ENCODE measurements at places on chromosomes 7 and 10.

GRCh38 chr7:42689626-42690025 lies 222.2 kb downstream of the C7orf25 start:
- no peak for DNase-seq

DNA sequence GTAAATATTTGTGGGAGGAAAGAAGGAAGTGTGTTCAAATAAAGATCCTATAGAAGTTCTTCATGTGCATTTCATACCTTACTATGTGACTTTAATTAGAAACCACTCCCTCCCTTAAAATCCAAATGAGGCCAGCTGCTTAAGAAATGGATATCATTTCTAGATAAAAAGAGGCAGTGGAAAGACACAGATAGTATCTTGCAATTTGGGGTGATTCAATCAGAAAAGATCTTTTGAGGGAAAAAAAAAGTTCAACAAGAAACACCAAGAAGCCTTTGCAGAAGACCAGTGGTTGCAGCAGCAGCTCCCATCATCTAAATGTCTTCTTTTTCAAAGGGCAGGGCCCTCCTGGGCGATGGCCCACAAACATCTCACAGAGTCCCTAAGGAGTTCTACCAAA lies 200.1 kb downstream of the LRRN3 start:
- no peak for DNase-seq

DNA sequence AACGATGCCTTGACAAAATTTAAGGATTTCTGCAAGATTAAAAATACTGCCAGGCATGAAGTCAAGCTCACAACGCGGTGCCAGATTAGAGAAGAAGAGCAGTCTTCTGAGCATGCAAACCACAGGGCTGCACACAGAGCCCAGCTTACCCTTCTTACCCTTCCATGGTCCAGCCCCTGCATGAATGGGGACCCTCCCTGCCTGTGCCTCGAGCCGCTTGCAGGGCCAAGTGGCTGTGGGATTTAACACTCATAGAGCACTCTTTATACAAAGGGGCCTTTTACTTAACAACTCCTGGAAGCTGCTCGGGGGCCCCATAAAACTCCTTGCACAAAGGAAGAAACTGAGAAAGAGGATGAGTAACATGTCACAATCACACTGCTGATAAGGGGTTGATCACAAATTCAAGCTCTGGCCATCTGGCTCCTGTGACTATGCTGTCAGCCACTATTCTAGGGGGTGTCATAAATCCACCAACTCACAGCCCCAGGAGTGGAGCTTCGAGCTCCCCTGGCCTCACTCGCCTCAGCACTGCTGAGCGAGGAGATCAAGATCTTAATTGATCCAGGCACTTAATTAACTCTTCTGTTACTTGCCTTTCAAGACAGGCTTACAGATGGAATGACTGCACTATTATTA lies 514.8 kb downstream of the TNS3 start:
- no peak for DNase-seq

DNA sequence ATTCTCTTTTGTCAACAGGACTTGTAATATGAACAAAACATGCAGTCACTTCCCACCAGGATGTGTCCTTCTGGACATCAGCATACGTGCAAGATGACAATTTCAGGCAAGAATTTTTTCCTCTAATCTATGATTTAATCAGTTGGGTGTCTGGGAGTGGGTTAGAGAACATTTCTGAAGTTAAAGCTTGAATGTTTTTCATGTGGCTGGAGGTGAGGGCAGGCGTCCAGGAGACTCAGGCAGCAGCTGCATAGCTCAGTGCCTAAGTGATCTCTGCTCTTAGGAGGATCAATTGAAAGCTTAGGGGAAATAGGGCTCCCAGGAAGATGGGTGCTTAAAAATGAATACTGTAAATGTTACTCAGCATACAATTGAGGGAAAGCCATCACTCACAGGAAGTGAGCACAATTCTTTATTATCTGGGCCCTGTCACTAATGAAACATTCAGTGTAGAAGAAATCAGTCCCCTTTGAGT lies 457.6 kb upstream of the KLF6 start:
- no peak for DNase-seq

DNA sequence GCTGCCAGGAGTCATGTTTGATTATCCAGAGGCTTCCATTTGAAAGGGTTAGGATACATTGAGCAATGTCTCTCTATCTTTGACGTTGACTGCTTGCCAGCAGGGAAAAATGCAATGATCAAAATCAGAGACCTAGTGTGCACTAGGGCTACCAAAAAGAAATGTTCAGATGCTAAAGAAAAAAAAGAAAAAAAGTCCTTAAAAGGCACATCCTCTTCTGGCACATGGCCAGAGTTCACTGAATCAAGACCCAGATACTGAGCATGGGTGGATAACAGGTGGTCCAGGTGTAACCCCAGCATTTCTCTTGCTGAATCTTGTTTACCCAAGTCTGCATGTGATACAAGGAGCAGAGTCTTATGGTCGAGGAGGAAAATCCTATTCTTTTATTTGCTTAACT lies 899.3 kb downstream of the SORCS3 start:
- DNase-seq: no peak

DNA sequence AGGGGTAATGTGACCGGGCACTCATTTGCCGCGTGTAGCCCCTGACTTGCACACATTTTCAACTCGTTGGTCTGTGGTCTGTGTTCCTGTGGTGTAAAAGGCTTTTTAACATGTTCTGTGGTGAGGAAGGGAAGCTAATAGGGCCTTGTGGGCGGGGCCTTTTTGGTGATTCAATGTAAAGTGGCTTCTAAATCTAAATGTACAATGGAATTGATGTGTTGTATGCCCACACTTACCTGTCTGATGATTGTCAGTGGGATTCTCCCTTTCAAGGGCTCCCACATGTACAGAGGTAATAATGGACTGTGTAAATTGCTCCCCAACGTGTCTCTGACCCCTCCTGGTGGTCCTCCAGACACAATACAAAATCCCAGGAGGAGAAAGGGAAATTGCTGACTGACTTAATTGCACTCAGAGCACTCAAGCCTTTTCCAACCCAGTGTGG lies 43.1 kb upstream of the GATAD1 start:
- DNase-seq: peak; percentile 8

DNA sequence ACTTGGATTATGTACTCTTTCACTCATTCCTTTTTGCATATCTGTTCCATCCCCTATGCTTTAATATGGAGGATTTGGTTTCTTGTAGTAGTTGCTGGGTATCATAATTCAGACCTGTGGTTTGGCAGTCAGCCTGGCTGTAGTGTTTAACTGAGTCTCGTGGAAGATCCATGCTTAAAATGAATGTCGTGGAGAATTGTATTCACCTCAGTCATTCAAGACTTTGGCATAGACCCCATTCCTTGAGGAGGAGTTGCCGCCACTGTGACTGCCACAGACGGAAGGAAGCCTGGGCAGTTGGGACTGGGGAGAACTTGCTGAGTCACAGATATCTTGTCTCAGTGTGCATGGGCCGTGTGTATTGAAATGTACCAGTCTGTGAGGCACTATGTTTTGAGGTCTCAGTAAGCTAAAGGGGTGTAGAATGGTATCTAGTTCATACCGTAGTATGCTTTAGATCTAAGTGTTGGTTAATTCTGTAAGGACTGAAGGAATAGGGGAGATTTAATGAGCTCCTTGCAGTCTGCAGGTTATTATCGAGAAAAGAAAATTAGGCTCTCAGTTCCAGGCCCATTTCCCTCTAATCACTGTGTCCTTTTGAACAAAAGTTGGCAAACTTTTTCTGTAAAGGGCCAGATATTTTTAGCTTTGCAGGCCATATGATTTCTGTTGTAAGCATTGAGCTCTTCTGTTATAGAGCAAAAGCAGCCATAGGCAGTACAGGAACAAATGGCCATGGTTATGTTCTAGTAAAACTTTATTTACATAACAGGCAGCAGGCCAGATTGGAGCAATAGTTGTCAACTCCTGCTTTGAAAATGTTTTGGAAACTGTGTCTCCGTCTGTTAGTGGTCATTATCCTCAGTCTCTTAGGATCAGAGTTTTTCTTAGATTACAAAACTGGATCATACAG lies 76.8 kb downstream of the TPST1 start:
- no peak for DNase-seq

- no peak for DNase-seq
These were observed 587 bp downstream of the HOXA10 start for GRCh38 chr7:27173511-27173955.

DNA sequence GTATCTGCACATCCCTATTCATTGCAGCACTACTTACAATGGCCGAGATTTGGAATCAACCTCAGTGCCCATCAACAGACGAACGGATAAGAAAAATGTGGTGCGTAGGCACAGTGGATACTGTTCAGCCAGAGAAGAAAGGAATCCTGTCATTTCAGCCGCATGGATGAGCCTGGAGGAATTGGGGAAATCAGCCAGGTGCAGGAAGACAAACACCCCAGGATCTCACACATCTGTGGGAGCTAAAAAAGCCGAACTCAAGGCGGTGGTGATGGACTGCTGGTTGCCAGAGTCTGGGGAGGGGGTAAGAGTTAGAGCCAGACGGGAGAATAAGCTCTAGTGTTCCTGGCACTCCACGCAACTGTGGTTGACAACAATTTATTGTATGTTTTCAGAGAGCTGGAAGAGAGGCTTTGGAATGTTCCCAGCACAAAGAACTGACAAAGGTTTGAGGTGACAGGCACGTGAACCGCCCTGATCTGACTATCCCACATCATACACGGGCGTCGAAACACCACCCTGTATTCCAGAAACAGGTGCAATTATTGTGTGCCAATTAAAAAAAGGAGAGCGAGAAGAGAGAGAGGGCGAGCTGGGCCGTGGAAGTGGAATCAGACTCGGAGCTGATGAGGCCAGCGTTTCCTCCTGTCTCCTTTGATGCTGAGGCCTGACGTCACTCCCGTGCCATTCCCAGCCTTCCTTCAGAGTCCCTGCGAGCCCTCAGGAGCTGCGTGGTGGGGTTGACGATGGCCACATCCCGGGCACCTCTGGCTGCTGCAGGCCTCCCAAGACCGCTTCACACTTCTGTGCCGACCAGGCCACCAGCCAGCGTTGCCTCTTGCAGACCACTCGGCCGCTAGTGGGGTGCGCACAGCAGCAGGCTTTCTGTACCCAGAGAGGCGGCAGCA lies 189.5 kb downstream of the DNAJB6 start:
- DNase-seq: no peak

DNA sequence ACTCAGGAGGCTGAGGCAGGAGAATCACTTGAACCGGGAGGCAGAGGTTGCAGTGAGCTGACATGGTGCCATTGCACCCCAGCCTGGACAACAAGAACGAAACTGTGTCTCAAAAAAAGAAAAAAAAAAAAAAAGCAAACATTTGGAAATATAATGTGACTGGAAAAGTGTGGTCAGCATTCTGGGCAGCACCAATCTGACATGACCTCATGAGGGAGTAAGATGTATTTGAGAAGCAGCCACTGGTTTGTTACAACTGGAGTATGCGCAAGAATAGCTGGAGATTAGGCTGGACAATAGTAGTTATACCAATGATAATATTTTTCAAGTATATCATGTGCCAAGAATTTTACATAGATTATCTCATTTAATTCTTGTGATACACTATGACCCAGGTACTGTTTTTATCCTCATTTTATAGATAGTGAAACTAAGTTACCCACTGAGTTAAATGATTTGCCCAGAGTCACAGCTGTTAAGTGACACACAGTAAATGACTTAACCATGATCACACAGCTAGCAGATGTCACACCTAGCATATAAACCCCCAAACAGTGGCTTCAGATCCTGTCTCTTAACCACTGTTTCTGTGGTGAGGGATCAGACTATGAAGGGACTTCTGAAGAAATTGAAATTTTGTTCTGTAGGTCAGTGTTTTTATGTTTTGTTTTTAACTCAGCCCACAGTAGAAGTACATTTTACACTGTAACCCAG lies 11.1 kb downstream of the MCU start:
- DNase-seq: no peak

- no peak for DNase-seq
These were observed 19.9 kb downstream of the ACTA2 start for GRCh38 chr10:88932539-88933256.

DNA sequence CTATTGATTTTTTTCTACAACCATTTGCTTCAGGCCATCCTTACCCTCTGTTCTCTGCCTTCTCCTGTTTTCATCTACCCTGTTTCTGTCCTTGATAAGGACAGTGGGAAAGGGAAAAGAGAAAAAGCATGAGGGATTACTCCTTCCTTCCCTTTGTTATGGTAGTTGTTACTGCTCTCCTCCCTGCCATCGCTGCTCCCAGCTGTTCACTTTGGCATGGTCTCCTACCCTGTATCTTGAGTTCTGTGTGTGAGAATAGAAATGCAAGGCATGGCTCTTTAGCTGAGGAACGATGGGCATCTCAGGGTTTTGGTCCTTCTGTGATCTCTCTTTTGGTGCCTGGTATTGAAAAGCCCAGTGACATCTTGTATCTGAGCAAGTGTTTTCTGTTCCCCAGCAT lies 6.4 kb downstream of the CCSER2 start:
- no peak for DNase-seq

DNA sequence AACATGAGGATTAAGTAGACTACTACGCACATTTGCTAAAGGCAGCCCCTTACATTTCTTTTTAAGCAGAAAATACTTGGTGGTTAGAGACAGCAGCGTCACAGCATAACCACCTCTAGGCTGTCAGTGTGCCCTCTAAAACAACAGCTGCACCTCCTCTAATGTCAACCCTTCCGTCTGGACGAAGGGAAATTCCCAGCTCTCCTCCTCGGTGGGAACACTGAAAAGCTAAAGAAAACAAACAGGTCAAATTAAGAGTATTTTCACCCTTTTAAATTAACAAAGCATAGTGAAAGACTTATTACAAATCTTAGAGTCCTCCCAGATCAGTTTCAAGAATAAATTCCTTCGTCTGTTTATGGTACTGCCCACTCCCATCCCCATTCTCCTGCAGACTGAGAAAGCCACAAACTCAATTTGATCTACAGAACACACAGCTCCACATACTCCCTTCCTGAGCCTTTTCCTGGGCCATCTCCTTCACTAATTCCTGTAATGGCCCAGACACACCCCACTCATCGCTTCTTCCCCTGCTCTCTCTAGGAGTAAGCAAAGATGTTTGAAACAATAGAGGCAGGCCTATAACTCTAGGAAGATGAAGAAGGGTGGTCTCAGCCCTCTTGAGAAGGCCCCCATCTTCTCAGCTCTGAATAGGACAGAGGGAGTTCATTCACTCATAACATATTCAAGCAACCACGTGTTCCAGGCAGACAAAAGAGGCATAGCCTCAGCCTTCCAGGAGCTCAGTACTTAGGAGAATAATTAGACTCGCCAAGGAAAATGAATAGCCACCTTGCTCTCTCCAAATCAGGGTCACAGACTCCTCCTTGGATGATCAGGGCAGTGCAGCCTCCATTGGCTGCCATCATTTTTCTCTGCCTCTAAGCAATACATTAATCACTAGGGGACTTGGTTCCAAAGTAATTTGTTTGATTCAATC lies 47.5 kb upstream of the HNRNPH3 start:
- DNase-seq: no peak

DNA sequence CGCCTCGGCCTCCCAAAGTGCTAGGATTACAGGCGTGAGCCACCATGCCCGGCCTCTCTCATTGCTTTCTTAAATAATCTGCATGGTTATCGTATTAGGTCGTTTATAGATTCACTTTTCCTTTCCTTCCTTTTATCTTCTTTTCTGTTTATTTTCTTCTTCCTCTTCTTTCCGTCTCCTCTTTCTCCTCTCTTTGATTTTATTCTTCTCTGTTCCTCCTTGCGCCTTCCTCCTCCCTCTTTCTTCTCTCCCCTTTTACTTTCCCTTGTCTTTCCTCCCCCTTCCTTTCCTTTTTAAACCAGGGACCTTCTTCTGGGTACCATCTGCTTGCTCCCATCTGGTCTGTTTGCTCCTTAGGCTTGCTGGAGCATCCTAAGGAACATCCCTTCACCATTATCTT lies 18.6 kb downstream of the MLLT10 start:
- no peak for DNase-seq

- DNase-seq: no peak
These were observed 79.0 kb upstream of the CELF2 start for GRCh38 chr10:10938676-10939075.

Measured in activated naive CD4-positive, alpha-beta T cell (primary cell).